ENCODE measurements at places on chromosomes 6 and 20.

GRCh38 chr20:62688855-62689460 lies 19.7 kb upstream of the NTSR1 start:
- no peak for DNase-seq

GRCh38 chr20:50309280-50309763 lies 118.7 kb downstream of the CEBPB start:
- DNase-seq = no peak

GRCh38 chr20:33443512-33444239 lies at the start of gene SNTA1:
Gene SNTA1, minus strand, starts transcription at chr20:33443763. Its CDS starts 143 bp downstream, at chr20:33443620.
- peak; percentile 95 for DNase-seq

DNA sequence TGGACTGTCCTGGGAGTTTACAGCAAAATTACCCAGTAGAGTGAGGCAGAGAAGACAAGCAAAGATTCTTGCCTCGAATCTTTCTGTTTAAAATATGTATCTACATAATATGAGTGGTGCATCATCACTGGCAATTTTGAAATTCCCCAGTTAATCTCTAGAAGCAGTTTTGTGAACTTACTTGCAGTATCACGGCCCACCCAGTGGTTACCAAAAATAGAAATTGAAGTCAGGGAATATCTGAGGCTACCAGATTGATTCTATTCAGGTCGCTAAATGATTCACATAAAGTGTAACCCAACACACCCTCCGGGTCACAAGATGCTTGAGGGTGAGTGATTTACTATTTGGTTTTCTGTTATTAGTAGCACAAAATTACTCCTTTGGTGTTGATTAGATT lies 111.9 kb downstream of the PPP1R14C start:
- DNase-seq = no peak

DNA sequence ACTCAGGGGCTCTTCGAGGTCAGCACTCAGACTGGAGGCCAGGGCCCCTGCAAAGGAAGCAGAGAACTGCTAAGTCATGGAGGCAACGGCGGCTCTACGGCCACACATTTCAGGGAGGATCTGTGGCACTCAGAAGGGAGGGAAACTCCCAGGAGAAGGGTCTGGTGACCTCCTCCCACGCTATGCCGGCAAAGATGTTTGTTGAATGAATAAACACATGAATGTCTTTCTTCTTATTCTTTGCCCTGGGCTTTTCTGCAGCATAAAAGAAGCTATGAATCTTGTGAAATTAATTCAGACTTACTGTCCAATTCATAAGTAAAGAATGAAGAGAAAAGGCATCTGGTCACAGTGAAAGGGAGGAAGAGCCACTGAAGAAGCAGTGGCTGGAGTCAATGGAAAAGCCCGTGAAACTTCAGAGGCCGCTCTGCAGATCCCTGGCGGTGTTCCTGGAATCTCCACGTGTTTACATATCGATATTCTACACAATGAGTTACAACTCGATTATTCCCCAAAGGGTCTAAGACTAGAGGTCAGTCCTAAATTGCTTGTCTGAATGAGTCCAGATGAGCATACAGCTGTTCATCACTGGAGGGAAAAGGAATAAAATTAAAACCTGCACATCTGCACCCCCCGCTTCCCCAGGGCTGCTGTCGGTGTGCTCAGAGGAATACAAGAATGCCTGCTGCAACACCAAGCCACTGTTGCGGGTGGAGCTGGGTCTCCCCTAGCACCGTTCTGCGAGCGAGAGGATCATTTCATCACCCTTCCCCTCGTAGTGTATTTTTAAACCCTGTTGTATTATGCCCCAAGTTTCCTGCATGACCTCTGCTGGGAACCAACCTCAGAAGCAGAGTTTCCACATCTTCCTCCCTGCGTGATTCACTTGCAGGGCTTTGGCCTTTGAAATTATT lies 25.6 kb downstream of the INSM1 start:
- DNase-seq = no peak
